ENCODE measurements at places on chromosomes 7 and 10.
A peak's percentile ranks its signal among the peaks of the same experiment; 100 is the strongest.

DNA sequence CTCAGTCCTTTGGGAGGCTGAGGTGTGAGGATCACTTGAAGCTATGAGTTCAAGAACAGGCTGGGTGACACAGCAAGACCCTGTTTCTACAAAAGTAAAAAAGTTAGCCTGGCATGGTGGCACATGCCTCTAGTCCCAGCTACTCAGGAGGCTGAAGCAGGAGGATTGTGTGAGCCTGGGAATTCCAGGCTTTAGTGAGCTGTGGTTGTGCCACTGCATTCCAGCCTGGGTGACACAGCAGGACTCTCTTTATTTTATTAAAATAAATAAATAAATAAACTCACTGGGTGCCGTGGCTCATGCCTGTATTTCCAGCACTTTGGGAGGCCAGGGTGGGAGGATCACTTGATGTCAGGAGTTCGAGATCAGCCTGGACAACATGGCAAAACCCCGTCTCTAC is 607.9 kb downstream of the CALN1 start:
- DNase-seq: no peak

DNA sequence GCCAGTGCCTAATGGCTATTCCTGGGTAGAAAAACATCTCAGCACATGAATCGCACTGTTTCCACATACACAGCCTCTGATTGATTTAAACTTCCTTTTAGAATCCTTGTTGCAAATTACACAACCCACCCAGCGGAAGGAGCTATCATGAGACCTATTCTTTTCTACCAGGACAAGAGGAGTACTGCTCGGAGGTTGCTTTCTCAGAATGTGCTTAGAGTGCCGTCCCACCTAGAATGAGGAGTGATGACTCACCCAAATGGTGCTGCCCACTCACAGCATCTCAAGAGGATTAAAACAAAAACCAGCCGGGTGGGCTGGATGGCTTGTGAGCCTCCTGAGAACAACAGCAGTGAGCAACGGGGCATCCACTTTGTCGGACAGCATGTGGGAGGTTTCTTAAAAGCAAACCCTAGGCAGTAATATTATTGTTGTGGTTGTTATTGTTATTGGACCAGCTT is 128.9 kb downstream of the DGKI start:
- DNase-seq: no peak

GRCh38 chr10:102393411-102394078 is 2.0 kb upstream of the NFKB2 start:
- no peak for DNase-seq

DNA sequence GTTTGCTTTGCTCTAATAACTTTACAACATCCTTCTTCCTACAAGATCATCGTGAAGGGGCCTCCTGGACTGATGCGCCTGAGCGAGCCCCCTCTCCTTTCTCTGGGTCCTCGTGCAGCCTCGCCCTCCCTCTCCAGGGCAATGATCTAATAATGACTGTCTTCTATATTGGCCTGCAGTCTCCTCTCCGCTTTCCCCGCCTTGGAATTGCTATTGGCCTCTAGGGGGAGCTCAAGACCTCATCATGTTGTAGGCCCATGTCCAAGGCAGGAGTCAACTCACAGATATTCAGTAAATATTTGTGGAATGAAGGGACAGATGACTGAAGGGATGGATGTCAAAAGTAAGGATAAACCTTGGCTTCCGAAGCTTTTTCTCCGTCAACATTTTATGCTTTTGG is 1180.3 kb downstream of the TYW1 start:
- peak; percentile 84 for DNase-seq

- DNase-seq: no peak
These were observed 12.4 kb upstream of the BMPER start for GRCh38 chr7:33892945-33893344.

- no peak for DNase-seq
These were observed 217.9 kb downstream of the GALNT17 start for GRCh38 chr7:71349682-71350481.

GRCh38 chr7:80089366-80089765 is 45.3 kb upstream of the GNAI1 start:
- no peak for DNase-seq

- DNase-seq: no peak
These were observed 18.6 kb upstream of the MEST start for GRCh38 chr7:130473289-130473688.

DNA sequence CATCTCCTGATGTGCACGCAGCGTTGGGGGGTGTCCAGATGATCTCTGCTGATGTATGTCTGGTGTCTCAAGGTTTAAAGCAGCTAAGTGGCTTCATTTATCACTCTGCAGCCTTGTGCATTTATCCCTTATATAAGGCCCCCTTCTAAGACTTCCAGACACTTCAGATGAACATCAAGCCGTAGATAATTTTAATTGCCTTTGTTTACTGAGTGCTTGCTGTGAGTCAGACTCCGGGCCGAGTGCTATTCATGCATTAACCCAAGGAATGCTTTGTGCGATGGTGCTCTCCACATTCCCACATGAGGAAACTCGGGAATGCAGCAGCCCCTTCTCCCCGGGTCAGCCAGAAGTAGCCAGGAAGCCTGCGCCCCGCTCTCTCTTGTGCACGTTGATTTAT is 328.6 kb upstream of the COBL start:
- no peak for DNase-seq

- DNase-seq: no peak
These were observed 225.2 kb downstream of the MAD1L1 start for GRCh38 chr7:2007551-2007950.

GRCh38 chr10:338171-339037 is 203.1 kb downstream of the ZMYND11 start:
- DNase-seq: no peak

DNA sequence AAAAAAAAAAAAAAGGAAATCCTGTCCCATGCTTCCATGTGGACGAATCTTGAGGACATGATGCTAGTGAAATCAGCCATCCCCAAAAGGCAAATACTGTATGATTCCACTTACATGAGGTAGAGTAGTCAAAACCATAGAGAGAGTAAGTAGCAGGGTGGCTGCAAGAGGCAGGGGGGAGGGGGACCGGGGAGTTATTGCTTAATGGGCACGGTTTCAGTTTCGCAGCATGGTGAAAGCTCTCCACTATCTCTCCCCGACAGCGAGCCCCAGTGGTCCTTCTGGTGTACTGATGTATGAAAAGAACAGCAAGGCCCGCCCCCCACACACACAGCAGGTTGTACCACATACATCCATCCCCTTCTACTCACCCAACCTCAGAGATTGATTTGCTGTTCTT is 32.8 kb downstream of the NOD1 start:
- DNase-seq: no peak

GRCh38 chr7:152876749-152877148 is 117.2 kb downstream of the ACTR3B start:
- no peak for DNase-seq

DNA sequence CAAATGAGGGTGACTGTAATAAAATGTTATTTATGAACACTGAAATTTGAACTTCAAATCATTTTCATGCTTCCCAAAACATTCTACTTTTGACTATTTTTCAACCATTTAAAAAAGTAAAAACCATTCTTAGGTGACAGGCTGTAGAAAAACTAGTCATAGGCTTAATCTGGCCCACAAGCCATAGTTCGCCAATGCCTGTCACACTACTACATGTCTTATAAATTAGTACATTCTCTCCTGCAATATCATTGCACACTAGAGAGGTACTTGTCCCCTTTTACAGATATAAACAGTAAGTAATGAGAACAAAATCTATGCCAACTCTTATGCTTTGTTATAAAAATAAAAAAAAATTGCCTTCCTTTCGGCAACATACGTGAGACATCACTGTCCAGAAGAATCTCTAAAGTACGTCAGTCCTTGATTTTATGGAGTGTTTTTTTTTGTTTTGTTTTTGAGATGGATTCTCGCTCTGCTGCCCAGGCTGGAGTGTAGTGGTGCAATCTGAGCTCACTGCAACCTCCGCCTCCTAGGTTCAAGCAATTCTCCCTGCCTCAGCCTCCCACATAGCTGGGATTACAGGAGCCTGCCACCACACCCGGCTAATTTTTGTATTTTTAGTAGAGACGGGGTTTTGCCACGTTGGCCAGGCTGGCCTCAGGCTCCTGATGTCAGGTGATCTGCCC is 23.2 kb downstream of the UPF2 start:
- DNase-seq: no peak

DNA sequence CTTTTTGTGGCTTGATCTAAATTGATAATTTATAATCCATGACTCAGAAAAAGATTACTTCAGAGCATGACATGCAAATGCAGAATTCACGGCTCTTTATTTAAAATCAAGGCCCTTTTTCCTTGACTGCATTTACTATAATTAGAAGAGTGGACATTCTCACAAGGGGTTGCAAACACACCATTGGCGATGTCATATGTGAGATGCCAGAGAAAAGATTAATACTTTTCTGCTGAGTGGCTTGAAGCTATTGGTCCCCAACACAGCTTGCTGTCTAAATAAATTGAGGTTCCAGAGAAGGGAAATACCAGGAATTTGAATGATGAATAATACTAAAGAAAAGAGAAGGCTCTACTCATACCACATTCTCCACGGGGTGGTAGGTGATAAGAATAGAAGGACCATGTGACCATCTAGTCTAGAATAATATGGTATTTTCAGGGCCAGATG is 78.7 kb upstream of the ARID5B start:
- DNase-seq: no peak

- DNase-seq: no peak
These were observed 344.8 kb upstream of the FZD8 start for GRCh38 chr10:35986756-35987502.

GRCh38 chr10:101935431-101935830 is 91.8 kb upstream of the KCNIP2 start:
- no peak for DNase-seq

GRCh38 chr10:34124522-34125035 is 690.5 kb downstream of the PARD3 start:
- peak; percentile 51 for DNase-seq

GRCh38 chr7:128026551-128026950 is 4.7 kb downstream of the LRRC4 start:
- DNase-seq: no peak

DNA sequence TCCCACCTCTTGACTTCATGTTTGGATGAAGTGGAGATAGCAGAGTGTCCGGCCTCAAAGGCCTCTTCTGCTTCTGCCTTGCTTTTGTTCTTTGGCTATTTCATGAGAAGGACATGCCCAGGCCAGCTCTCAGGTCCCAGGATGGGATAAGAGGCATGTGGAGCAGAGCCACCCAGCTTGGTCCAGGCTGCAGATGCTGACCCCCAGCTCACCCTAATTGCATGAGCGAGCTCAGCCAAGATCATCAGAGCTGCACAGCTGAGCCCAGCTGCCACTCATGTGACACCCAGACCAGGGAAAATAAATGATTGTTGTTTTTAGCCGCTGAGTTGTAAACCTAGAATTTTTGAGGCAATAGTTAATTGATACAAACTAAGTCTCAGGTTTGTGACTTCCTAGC is 230.0 kb downstream of the PHF14 start:
- no peak for DNase-seq

DNA sequence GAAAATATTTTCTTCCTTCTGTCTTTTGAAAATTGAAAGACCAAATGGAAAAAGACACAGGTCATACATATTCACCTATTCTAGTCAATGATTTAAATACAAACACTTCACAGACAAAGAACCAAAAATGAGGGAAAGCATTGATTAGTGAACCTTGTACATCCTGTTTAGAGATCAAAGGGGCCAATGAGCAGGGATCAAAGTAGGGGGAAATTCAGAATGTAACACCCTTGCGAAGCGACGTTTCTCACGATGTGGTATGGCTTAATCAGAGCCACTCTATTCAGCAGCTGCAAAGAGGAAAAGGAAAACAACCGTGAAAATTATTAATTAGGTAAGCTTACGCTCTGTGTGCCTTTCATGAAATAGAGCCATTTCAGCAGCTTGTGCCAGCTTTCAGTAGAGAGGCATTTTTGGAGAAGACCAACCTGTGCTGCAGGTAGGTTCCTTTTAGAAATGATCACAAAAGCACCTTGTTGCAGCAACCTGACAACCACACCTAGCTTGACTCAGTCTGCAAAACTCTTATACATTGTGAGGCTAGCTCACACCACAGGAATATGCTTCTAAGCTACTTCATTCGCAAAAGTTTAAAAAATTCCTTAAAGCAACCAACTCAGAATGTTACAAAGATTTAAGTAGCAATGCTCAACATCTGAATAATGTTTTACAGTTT is 78.0 kb downstream of the DKK1 start:
- DNase-seq: no peak

GRCh38 chr10:95437669-95438068 is 123.5 kb downstream of the SORBS1 start:
- no peak for DNase-seq

DNA sequence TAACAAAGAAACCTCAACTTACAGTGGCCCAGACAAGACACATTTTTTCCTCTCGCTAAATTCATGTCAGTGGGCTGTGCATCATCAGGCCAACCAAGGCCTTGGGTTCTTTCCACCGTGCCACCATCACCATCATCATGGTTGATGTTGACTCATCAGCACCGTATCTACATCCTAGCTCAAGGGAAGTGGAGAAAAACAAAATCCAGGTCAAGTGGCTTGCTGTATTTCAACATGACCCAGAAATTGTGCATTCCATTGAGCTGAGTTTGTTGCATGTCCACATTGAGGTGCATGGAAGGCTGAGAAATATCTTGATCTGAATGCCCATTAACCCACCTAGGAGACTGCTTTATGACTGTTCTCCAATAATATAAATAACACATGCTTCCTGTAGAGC is 312.4 kb upstream of the CDC14C start:
- DNase-seq: no peak

DNA sequence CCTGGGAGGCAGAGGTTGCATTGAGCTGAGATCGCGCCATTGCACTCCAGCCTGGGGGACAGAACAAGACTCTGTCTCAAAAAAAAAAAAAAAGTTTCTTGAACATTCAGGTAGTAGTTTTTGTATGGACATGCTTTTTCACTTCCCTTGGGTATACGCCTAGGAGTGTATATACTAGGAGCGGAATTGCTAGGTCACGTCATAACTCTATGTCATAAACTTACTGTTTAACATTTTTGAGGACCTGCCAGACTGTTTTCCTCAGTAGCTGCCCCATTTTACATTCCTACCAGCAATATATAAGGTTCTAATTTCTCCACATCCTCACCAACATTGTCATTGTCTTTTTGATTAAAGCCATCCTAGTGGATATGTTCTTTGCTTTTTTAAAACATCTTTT is 51.6 kb downstream of the MKI67 start:
- DNase-seq: no peak

DNA sequence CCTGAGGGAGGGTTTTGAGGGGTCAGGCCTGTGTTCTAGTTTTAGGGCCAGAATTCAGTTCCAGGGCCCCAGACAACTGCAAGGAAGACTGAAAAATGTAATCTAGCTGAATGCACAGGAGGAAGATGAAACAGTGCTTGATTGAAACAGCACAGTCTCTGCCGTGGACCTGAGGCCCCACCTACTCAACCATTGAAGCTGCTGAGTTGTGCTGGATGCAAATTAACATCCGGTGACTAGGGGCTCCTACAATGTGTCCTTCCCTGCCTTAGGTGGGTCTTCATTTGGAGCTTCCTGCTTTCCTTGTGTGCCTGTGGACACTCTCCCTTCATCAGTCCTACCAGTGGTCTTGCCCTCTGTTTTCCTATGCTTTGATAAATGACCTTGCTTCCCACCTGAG is 5.7 kb downstream of the GLRX3 start:
- DNase-seq: no peak

GRCh38 chr10:34648919-34649318 is 166.2 kb downstream of the PARD3 start:
- no peak for DNase-seq

Data from RKO (cell line).